ENCODE measurements at places on chromosomes 7 and 10.
A peak's percentile ranks its signal among the peaks of the same experiment; 100 is the strongest.

DNA sequence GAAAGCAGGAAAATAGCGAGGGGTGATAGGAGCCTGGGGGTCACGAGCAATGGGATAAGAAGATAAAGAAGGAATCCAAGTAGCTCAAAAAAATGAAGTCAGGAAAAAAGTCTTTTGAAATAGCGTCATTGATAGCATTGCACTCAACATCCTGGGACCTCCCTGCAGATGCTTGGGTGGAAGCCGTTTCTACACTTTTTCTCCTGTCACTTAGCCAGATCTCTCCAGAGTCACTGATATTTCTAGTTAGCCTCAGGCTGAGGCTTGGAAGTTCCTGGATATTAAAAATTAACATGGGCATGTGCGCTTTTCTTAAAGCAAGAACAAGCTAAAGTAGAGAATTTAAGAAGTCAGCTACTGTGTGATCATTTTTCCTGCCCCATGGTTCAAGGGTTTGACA, 39.5 kb upstream of the CHST15 start:
- DNase-seq: no peak

GRCh38 chr7:82593780-82594179, 150.2 kb upstream of the CACNA2D1 start:
- DNase-seq: no peak

DNA sequence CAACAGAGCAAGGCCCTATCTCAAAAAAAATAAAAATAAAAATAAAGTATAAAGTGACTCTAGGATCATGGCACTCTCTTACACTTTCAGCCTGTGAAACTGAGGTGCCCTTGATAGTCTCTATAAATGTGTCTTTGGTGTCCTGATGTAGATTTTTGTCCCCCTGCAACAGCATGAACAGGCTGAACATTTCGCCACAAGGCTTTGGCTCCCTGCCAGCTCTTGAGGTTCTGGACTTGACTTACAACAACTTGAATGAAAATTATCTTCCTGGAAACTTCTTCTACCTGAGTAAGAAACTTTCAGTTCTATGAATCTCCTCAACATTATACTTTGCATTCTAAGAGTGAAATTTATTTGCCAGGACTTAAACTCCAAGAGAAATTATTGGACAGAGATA, 48.1 kb upstream of the BMS1 start:
- no peak for DNase-seq

GRCh38 chr10:105585753-105586152, 944.7 kb downstream of the SORCS3 start:
- DNase-seq: no peak

GRCh38 chr7:140348161-140348849, 50.0 kb downstream of the SLC37A3 start:
- no peak for DNase-seq

GRCh38 chr10:5396556-5397300, 7.9 kb downstream of the TUBAL3 start:
- DNase-seq: no peak

DNA sequence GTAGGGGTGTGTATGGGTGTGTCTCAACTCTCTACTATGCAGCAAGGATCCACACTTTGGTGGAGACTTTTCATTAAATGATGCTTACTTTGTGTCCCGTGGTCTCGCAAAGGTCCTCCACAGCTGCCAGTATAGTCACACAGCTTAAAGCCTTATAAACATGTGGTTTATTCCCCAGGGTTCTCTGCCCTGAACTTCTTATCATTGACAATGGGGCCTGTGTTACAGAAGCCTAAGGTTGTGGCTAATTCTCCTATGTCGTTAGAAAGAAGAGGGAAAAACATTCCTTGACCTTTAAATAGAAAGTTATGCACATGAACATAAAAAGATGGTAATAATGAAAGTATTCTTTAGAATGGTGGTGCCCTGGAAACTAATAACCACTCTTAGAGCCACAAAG, 201.4 kb downstream of the INHBA start:
- DNase-seq: no peak

GRCh38 chr10:4219901-4220300, 434.9 kb upstream of the KLF6 start:
- DNase-seq: no peak

- DNase-seq: no peak
Measured at GRCh38 chr7:823649-824048, 8.6 kb upstream of the SUN1 start.

DNA sequence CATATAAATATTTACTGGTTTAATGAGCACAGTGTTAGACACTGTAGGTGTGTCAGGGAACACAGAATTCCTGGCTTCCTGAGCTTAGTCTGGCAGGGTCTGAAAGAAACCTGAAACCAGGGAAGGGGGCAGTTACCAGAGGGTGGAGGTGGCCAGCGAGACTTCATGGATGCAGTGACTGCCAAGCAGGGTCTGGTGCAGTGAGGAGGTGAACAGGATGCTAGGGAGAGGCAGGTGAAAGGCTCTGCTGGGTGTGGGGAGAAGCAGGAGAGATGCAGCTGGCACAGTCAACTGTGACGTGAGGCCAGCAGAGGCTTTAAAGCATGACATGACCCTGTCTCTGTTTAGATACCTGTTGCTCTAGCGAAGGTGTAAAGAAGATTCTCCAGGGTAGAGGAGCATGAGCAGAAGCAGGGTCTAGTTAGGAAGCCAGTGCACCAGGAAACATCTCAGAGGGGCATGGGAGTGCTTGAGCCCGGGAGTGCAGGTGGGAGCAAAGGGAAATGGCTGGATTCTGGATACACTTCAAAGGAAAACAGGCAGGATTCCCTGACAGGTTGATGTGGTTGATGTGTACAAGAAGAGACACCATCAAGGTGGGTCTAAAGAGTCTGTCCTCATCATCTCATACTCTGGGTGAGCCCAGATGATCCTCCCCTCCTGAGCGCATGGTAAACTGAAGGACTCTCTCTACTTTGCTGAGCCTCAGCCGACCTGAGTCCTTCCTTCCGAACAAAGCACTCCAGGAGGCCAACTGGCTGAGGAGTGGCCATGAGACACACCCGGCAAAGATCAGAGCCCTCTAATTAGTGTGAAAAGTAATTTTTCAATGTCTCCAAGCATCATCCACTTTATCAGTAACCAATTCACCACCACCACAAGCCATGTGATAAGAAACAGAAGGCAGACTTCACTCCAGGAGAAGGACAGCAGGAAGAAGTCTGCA, 186.8 kb downstream of the COBL start:
- DNase-seq: no peak

GRCh38 chr7:80505900-80506500, 5.9 kb downstream of the GNAT3 start:
- peak; percentile 30 for DNase-seq

- no peak for DNase-seq
Measured at GRCh38 chr10:120453886-120454285, 3.1 kb upstream of the PLPP4 start.

GRCh38 chr10:3287572-3288445, 115.2 kb upstream of the PITRM1 start:
- DNase-seq: peak; percentile 48

- DNase-seq: peak; percentile 62
Measured at GRCh38 chr10:103808780-103809179, 46.6 kb downstream of the SH3PXD2A start.

DNA sequence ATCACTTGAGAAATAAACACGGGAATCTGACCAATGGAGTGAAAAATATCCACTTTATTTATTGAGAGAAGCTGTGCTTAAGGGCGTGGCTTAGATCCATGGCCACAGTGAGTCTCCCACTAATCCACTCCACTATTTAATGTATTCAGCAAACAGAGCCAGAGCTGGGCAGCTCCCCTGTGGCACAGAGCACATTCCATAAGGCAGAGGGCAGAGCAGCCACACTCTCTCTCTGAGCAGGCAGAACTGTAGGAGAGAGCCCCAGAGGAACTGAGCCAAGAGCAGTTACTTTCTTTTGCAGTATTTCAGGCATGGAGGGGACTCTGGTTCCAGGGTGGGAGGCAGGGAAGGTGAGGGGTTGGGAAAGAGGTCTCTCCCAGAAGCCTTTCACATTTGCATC, 106.0 kb downstream of the GALNT17 start:
- DNase-seq: no peak

DNA sequence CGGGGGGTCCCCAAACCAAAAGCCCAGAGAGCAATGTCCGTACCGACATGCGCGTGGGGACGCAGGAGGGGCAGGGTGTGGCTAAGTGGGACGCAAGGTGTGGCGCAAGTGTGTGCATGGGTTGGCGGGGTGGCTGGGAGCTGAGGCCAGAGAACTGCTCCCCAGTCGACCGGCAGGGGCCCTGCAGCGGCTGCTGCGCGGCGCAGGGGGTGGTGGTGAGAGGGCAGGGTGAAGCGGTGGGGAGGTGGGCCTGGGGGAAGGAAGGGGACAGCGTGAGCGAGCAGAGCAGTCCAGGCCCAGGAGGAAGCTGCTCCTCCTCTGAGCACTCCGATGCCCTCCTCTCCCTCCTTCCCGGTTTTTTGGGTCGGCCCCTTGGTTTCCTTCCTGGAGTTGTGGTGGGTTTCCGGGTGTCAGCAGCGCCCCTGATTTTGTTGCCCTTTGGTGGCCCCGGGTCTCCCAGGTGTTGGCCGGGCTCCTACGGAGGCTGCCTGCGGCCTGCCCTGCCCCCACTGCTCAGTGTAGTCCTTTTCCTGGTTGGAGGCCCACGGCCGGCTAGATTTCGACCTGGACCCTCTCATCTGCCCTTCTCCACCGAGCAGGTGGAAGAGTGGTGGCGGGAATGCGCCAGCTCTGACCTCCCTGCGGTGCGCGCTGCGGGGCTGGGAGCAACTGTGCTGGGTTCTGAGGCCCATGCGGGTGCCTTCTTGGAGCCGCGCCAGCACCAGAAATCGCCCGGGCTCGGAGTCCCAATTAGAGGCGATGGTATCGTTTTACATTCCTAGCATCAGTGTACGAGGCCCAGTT, 40.5 kb upstream of the COMTD1 start:
- DNase-seq: no peak

DNA sequence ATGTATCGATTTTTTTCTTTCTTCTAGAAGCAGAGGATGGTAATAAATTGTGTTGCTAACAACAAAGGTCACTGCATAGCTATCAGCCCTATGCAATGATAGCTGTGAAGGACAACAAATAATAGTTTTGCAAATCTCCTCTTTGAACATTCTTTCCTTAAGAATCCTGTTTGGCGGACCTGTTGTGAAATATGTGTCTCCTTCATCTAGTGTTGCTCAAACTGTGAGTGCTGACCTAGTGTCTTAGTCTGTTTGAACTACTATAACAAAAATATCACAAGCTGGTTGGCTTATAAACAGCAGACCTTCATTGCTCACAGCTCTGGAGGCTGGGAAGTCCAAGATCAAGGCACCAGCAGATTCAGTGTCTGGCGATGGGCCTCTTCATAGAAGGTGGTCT, 53.7 kb downstream of the CAV1 start:
- no peak for DNase-seq

DNA sequence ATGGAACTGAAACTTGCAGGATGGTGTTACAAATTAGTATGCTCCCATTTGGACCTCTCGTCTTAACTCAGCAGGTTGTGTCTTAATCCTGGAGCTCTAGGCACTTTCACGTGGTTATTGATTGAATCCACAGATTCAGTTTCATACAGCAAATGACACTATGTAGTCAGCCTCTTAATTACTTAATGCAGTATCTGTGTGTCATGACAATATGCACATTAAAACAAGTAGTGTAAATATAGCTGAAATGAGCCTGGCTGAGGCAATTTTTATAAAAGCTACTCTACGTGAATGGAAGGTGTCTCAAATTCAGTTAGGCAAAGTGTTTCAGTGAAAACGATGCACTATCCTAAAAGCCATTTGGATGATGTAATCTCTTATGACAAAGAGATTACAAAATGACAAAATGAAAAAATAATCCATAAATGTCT, 86.8 kb downstream of the CD36 start:
- no peak for DNase-seq

GRCh38 chr7:99375070-99375807, 709 bp downstream of the ARPC1B start:
- no peak for DNase-seq

GRCh38 chr7:130960208-130960988, 226.4 kb upstream of the KLF14 start:
- DNase-seq: no peak

DNA sequence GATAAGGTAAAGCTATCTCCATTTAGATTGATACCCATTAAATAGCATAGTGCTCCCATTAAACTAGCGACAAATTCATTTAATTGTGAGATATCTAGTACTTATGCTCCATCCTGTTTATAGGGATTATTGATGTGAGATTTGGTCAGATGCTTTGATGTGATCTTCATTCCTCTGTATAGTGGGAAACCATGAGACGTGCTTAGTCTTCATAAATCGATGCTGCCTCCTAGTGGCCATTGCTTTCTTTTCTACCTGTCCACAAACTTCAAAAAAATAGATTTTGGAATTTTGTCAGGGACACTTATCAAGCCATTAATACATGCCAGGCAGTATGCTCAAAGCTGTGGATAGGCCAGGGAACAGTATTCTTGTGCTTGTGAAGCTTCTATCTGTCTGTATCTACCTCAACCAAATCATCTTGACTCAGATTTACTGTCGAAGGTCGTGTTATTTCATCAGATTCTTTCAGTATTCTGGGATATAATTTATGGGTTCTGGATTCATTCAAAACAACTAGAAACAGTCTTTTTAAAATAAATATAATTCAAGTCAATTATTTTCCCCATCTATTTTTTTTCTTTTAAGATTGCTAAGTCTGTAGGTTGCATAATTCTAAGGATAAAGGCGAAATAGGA, 12.0 kb downstream of the LSM8 start:
- peak; percentile 85 for DNase-seq

Data from NCI-H526 (cell line).